ENCODE measurements at places on chromosomes 5 and 9. TPM values are rescaled to one million over a fixed set of nuclear protein-coding genes. Genes with fewer than 3 reads are reported as not detected.

Gene OTP
- polyA plus RNA-seq: not detected

Gene CORO2A
- 0.13 TPM for polyA plus RNA-seq

Gene KCNN2
- 6.7 TPM for polyA plus RNA-seq

Gene FRMPD1
- polyA plus RNA-seq: 11.3 TPM

Gene C6
- 0.26 TPM for polyA plus RNA-seq

Gene NAIP
- 12.7 TPM for polyA plus RNA-seq

DNA sequence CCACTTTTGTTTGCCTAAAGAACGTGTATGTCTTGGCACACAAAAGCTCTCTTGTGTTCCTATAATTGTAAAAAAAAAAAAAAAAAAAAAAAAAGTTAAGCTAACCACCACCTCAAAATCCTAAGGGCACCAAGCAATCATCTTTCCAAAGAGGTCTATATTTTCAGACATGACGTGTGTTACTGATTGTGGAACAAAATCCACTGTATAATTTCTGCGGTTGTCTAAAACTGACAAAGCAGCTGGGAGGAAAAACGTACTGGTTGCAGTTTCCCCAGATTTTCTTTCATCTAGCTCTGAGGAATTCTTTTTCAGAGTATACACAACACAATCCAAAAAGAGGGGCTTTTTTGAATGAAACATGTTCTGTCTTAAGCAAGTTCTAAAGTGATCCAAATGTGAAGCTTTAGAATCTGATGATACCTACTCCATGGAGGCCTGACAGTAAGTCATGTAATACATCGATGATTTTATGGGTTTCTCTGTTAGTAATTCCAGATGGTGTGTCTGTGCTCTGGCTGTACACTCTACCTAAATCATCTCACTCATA lies 375.6 kb upstream of the NUDT12 start:
- DNase-seq: peak; percentile 8

DNA sequence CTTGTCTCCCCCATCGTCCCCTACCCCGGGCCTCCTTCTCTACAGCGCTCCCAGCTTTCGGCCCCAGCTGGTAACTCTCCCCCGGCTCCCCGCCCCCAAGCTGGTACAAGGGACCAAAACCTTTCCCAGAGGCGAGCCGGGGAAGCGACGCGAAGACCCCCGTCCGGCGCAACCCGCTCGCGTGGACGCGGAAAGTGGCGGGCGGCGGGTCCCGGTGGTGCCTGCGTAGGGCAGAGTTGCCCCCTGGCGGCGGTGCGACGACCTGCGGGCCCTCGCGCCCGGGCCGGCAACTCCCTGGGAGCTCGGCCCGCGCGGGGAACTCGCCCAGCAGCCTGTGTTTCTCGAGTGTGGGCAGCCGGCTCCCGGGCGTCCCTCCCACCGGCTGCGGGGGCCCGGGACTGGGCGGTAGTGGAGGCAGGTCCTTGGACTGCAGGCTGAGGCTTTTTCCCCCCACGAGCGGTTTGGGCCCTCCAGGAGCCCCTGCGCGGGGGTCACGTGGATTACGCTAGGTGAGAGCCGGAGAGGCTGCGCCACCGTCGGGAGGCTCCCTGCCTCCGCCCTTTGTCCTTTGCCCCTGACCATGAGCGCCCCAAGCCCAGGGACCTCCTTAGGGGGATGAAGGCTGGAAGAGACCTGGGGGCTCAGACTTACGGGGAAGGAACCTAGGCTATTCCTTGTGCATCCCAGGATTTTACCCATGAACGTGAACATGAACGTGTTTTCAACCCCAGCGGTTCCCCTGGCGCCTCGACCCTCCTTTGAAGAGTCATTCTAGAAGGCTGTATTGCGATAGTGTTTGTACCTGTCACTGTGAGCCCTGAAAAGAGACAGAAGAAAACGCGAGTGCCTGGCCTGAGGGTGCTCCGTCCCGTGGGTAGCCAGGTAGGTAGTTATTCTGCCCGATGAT lies 2.9 kb upstream of the FOXD1 start:
- DNase-seq: no peak

DNA sequence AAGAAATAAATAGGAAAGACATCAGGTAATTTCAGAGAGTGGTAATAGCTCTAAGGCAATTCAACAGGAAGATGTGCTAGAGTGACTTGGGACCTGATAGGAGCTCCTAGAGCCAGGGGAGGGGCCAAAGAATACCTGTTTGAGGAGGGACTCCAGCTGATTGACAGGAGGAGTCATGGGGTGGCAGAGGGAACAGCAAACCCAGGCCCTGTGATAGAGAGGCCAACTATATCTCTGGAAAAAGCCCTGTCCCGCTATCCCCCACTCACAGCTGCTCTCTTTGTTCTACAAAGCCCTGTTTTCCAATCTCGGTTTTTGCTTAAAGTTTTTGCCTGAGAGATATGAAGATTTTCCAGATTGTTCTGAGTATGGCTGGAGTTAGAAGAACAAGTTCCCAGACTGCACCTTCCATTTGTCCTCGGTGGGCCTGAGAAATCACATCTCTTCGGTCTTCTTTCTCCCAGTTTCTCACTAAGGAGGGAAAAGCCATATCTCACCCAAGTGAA lies 9.0 kb upstream of the NSD1 start:
- DNase-seq: no peak

- no peak for DNase-seq
Measured at GRCh38 chr9:130111786-130112537, 58.3 kb downstream of the GPR107 start.

DNA sequence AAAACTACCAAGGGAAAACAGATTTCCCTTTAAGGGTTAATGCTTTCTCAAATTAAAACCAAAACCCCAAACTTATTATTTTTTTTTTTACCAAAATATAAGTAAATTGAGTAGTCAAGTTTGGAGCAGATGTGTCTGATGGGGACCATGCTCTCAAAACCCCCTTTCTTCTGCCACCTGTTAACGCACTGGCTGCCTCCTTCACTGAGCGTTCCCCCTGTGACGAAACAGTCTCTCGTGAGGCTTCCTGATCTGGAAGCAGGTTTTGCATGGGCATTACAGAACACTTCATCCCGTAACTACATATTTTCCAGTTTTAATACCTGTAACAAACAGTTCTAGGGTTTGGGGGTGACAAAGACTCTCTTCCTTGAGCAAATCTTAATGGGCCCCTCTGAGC lies 59.4 kb downstream of the ANKH start:
- no peak for DNase-seq

DNA sequence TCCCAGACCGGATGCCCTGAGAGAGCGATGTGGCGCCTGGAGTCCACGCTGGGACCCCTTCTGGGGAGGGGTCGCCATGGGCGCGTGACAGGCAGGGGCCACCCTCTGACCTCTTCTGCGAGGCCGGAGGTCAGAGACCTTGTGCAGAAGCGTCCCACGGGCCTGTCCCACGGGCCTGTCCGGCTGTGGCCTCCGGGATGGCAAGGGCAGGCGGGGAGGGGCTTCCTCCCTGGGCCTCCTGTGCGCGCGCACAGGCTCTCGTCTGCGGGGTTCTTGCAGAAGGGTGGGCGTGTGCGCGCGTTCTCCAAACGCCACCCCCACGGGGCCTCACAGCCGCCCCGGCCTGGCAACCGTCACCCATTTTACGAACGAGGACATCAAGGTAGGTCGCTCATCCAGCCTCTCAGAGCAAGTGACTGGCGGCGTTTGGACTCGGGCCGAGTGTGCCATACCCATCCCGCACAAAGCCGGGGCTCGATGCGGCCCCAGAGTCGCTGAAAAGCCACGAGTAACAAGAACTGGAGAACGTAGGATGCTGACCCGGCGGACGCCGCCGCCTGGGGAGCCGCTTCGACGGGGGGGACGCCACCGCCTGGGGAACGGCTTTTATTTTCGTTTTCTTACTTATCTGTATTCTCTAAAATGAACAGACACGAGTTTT lies 897 bp downstream of the AHRR start:
- no peak for DNase-seq

GRCh38 chr9:119283078-119283794 lies 86.0 kb downstream of the BRINP1 start:
- no peak for DNase-seq

DNA sequence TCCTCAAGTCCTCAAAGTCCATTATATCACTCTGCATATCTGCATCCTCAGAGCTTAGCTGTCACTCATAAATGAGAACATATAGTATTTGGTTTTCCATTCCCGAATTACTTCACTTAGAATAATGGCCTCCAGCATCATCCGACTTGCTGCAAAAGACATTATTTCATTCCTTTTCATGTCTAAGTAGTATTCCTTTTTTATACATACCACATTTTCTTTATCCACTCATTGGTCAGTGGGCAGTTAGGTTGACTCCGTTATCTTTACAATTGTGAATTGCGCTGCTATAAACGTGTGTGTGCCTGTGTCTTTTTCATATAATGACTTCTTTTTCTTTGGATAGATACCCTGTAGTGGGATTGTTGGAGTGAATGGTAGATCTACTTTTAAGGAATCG lies 117.2 kb downstream of the OR2K2 start:
- DNase-seq: no peak

DNA sequence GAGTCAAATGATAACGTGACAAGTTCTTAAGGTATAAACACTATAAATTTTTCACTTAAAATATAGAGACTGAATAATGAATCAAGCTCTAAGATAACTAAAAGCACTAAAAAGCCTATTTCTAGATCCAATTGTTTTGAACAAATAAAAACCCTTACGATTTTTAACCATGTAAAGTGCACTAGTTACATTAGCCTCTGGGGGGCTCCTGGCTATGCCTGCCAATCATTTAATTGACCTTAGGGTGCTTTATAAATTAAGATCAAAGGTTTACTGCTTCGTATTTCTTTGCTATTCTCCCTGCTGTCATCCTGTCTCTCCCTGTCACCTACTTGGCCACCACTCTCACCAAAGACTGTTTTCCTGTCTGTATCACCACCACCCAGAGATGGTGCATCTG lies 133.4 kb downstream of the ESM1 start:
- no peak for DNase-seq

DNA sequence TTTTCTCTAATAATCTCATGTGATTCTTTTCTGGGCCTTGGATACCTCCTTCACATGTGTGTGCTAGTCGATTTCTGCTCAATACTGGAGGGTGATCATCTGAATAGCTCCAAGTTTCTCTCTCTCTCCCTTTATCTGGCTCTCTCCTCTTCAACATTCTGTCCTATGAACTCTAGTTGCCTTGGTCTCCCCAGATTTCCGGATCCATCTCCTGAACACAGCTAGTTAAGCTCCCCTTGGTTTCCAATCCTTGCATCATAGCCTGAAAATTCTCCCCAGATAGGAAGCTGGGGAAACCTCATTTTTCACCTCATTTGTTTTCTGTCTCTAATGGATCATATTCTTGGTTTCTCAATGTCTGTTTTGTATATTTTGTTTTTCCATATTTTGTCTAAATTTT lies 832.3 kb downstream of the MTRR start:
- peak; percentile 55 for DNase-seq

- DNase-seq: peak; percentile 96
Measured at GRCh38 chr9:121286973-121287741, 19.2 kb downstream of the GSN start.

DNA sequence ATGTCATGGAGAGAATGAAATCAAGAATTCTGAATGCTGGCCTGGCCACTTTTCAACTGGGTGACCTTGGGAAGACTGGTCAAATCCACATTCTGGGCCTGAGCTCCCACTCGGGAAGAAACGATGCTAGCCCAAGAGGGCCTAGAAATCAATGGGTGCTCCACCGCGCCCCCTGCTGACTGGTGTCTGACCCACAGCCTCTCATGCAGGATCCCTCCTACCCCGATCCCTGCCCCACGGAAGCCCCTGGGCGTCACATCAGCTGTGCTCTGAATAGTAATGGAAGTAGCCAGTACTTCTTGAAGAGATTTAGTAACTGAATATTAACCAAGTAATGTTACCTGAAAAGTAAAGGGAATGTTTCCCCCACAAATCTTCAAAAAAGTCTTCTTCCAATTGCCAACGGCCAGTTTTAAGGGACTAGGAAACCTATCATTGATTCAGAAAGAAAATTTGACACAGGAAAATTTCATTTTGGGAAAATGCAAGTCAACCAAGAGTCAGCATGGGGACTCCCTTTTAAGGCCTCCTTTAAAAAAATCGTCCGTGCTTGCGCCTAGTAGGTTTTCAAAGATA lies 43.9 kb downstream of the CRB2 start:
- DNase-seq: no peak
